ENCODE measurements at places on chromosomes 3 and 15.
A peak's percentile ranks its signal among the peaks of the same experiment; 100 is the strongest.

DNA sequence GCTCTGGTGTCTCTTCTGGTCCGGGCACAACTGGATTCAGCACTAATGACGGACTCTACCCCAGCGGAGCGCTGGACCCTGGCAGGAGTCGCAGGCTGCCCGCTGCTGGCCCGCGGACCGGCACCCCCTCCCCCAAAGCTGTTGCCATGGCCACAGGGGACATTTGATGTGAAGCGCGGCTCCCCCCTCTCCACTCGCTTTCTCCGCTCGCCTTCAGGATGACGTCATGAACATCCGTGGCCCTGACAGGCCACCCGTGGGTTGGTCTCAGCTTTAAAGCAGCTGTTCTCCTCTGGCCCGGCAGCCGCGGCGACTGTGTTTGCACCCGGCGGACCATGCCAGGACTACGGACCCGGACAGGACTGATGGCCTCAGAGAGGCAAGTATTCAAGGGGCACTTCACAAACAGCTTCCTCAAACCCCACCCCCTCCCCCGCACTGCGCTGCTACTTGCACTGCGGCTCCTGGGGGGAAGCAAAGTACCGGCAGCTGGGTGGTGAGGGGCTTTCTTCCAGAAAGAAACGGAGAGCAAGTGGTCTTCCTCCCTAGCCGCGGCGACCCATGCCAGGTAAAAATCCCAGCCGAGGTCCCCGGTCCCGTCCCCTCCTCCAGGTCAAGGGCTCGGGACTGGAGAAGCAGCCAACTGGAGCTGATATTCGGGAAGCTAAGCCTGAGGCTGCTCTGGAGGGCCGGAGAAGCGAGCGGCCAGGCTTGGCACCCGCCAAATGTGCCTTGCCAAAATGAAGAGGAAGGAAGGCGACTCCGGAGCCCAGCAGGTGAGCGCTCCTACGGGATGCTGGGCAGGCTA is 16.6 kb upstream of the AEN start:
- DNase-seq, result no peak

DNA sequence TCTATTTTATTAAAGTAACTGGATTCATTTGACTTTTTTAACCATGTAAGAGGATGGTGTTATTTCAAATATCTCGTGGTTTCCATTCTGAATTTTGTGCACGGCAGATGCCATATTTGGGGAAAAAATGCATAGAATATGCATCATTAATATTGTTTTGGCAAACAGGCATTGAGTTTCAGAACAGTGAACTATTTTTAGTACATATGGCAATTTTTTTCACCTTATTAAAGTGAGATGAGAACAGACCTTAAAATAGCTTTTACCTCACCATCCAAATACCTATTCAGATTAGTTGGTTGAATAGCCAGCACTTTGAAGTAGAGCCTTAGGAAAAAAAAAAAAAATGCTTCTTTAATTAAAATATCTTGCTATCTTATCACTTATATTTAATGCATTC is 117.3 kb upstream of the FLNB start:
- DNase-seq, result no peak

GRCh38 chr3:152365766-152366593 is 97.3 kb downstream of the MBNL1 start:
- DNase-seq, result no peak

DNA sequence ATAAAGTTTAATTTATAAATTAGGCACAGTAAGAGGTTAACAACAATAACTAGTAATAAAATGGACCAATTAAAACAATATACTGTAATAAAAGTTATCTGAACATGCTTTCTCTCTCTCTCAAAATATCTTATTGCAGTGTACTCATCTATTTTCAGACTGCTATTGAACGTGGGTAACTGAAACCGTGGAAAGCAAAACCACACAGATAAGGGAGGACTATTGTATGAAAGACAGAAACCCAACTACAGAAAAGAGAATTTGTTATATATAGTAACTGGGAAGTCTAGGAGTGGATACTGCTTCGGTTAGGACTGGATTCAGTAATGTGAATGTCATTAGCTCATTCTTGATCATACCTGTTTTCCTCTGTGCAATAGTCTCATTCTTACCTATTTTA is 119.3 kb upstream of the DAZL start:
- DNase-seq, result no peak

GRCh38 chr15:43329960-43330779 is at the start of gene LCMT2:
Gene LCMT2 (minus strand): TSS chr15:43330573. CDS start chr15:43330489, 84 bp downstream.
- DNase-seq, result peak; percentile 80

DNA sequence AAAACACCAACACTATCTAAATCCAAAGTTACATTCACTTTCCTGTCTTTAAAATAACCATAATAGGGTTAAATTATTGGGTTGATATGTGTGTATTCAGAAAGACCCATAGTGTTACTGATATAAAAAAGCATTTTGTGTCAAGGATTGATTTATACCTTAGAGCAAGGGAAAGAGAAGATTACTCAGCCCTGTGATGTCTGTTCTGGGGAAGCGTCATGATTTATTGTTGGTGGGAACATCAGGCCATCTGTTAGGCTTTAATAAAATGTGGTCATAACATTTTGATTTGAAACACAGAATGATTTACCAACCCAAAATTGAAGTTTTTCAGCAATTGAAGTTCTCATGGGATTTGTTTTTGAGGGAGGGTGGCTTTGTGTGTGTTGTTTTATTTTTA is 33.2 kb downstream of the SIDT1 start:
- no peak for DNase-seq

DNA sequence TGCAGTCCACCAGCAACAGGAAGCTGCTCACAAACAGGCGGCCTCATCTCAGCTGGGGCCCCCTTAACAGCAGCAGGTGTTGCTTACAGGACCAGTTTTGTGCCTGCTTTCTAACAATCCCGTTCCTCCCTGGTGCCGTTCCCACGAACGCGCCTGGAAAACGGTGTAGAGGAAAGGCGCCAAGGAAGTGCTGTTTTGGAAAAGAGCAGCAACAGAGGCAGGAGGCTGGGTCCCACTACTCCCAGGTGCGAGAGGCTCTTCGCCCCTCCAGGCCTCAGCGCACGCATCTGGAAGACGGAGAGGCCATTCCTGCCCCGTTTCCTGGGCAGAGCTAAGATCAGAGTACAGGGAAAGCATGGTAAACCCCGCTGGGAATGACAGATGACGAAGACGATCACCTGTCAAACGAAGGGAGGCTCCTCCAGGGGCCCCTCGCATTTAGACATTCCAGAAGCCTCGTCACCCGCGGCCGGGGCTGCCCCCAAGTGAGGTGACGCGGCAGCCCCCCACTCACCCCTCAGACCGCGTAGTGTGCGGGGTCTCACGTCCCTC is 603 bp downstream of the SCAPER start:
- no peak for DNase-seq

- DNase-seq, result no peak
Observed at GRCh38 chr15:99485153-99485961, 80.4 kb upstream of the MEF2A start.

DNA sequence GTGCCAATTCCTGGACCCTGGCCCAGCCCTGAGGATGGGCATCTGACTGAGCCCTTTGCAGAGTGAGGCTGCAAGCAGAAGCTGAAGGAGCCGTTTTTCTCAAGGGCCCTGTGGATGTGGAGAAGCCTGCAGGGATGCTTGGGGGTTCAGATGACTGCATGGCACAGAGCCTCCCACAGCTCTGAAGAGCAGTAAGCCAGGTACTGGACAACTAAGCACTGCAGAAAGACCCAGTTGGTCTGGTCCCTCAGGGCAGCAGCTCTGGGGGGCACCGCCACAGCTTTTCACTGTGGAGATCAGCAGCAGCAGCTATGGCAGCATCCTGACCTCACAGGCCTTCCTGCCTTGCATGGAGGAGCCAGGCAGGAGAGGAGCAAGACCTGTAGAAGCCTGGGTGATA is 67.6 kb downstream of the CRYGS start:
- DNase-seq, result no peak

GRCh38 chr15:22884344-22884743 is 45.9 kb downstream of the NIPA2 start:
- no peak for DNase-seq

DNA sequence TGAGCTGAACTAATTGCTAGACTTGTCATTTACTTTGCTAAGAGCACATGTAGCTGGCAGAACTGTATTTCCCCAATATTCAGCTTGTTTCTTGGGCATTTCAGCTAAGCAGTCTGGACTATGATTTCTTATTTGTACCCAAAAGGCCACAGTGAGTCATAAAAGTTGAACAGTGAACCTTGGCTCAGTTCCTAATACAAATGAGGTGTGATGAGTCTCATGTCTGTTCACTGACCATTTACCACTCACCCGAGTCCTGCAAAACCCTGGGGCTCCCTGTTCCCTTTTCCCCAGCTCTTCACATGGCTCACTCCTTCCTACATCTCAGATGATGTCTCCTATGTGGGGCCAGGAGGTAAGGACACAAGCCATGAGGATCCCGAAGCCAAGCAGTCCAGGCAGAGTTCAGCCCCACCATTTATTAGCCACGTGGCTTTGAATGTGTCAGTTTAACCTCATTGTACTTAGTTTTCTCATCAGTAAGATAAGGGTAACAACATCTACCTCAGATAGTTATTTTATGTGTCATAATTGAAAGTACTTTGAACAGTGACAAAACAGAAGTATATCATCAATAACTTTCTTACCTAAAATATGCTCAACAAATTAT is 239.3 kb downstream of the IL5RA start:
- no peak for DNase-seq
